ENCODE measurements at places on chromosomes 12 and 14.

DNA sequence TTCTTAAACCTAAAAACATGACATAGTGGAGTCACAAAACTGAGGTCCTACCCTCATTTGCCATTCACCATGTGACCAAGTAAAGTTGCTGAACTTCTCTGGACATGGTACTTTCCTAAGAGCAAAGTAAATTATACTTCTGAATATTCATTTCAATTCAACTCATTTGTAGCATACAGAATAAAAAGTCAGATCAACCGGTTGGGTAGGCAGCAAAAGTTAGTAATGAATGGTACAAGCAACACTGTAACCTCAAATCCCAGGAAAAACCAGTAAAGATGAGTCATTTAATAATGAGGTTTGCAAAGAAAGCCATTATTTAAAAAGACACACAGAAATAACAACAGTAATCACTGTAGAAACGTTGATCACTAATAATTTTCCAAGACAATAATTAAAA, 8.7 kb downstream of the POLE2 start:
- H3K27me3 ChIP-seq: no peaks in the 10 kb centered on the region
- no peak overlapping the region for H3K4me3 ChIP-seq
- no peak for DNase-seq
- H3K27ac ChIP-seq: no peak overlapping the region

DNA sequence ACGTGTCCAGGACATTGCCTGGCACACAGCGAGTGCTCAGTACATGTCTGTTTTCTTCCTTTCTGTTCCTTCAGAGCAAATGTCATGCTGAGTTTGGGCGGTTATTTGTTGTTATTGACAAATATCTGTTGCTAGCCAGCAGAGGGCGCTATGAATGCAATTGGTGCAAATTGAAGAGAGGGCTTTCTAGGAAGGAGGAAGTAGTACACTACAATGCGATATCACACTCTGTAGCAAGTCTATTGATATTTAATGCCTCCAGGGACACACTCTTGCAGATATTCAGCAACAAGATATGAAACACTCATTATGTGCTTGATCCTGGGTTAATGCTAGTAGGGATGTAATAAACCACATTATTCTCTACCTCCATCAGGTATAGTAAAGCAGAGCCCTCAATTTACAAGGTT, 267.3 kb upstream of the SRRM4 start:
- H3K4me1 ChIP-seq: no peaks in the 10 kb centered on the region
- DNase-seq: no peak
- no peak overlapping the region for H3K4me3 ChIP-seq
- no peaks in the 10 kb centered on the region for H3K27me3 ChIP-seq

DNA sequence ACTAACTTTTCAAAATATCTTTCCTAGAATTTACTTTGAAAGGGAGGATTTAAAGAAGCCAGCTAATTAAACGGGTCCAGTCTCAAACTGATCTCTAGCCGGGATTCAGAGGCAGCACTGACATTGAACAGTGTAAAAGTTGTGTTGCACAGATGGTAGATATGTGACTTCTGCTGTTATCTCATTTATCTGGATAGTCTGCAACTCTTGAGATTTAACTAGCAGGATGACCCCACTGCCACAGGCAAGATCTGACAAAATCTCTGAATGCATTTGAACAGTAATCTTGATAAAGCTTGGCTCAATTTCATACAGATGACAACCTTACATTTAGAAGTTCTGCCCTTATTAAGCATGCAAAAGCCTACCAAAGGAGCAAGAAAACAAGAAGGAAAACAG, 138.0 kb upstream of the CPNE8 start:
- no peaks in the 10 kb centered on the region for H3K36me3 ChIP-seq
- DNase-seq: no peak
- no peaks in the 10 kb centered on the region for H3K4me1 ChIP-seq
- H3K27ac ChIP-seq: no peak overlapping the region

- peaks cover 45% of the 10 kb centered on the region for H3K4me1 ChIP-seq
- H3K36me3 ChIP-seq: peaks cover 8% of the 10 kb centered on the region
- no peaks in the 10 kb centered on the region for H3K27me3 ChIP-seq
- peak overlapping the region; percentile 98 for H3K27ac ChIP-seq
- no peak for DNase-seq
Measured at GRCh38 chr12:42143452-42144157, 1.1 kb downstream of the GXYLT1 start.

DNA sequence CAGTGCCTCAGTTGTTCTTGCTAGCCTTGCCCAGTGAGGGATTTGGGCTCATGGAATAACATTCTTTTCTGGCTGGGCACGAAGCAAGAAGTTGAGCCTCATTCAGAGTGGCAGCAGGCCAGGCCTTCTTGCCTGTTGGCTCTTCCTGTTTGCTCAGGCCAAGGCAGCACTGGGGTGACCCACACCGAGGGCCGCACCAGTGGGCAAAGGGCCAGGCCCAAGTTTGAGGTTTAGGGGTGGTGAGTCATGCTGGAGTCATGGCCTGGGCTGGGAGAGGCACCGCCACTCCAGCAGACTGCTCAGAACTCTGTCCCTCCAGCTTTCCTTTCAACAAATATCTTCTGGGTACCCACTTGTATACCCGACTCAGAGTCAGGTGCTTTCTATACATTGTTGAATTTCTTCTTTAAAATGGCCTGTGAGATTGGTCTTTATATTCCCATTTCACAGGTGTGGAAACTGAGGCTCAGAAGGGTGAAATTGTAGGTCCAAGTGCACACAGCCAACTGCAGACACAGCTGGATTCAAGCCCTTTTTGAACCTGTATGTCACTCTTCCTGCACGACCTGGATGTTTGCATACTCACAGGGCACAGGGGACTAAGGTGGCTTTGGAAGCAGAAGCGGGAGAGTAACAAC, 279.4 kb downstream of the FOXN3 start:
- no peaks in the 10 kb centered on the region for H3K36me3 ChIP-seq
- H3K4me3 ChIP-seq: no peak overlapping the region
- H3K27me3 ChIP-seq: no peaks in the 10 kb centered on the region
- H3K4me1 ChIP-seq: no peaks in the 10 kb centered on the region

DNA sequence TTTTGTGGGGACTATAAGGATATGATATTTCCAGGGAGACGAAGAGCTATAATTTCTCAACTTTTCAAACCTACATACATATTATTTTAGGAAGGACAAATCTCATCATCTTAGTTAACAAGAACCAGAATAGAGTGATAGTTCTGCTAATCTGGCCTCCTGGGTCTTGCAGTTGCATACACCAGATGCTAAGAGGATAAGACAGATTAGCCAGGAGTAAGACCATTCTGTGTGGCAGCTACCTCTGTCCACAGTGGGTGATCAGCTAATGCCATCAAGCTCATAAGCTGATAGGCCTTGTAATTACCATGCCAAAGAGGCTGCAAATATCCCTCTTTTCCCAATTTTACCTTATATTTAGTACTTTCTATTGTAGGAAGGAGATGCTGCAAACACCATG, 776.8 kb downstream of the NRXN3 start:
- H3K27ac ChIP-seq: no peak overlapping the region
- H3K4me3 ChIP-seq: no peak overlapping the region
- no peaks in the 10 kb centered on the region for H3K4me1 ChIP-seq
- peaks cover 9% of the 10 kb centered on the region for H3K27me3 ChIP-seq
- H3K36me3 ChIP-seq: no peaks in the 10 kb centered on the region

DNA sequence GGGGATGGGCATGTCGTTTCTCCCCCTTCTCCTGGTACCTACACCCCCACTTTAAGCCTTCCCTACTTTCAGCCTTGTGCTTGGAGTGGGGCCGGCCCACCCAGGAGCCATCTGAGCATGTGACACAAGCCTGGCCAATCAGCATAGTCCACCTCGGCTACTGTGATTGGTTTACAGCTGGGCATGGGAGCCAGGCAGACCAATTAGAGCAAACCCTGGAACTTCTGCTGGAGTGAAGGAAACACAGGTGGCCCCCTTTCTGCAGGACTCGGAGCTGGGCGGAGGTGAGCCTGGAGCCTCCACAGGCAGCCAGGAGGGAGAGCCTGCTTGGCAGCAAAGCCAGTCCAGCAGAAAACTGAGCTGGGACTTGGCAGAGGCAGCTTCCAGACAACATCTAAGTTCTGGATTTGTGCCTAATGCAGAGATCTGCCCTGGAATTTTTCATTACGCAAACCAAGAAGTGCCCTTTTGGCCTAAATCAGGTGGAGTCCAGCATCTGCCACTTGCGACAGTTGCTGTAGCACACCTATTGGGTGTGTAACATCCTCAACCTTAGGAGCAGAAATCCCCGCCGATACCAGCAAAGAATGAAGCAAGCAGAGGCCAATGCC, 59.5 kb downstream of the SCARB1 start:
- DNase-seq: no peak
- no peaks in the 10 kb centered on the region for H3K4me1 ChIP-seq
- H3K36me3 ChIP-seq: peaks cover 3% of the 10 kb centered on the region

DNA sequence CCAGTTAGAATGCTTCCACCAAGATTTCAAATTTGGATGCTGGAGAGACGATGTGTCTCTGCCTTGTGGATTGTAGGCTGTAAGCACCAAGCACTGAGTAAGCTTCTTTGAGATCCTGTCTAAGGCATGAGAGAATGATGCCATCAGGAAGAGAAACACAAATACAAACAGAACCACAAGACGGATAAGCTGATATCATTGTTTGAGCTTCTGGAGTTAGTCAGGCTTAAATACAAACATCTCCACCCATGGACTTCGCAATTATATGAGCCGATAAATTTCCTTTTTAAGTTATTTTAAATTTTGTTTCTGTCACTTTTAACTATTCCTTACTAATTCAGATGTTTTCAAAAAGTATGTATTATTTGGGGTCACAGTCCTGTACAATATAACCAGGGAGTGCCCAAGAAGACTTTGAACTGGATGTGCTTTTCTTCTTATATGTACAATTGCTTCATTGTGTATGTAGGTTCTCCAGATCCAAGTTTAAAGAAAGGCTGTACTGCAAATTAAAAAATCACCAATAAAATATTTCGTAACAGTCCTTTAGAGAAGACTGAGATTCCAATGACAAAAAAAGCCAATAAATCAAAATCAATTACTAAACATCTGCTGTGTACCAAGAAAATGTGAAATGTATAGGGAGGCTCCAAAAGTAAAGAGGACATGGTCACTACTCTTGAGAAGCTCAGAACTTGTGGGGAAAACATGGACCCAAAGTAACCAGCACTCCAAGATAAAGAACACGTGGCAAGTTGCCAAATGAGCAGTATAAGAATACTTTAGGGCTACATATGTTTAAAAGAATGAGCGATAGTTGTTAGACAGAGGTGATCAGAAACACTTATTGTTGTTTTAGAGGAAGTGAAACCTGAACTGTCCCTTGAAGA, 274.1 kb downstream of the ADAMTS20 start:
- no peaks in the 10 kb centered on the region for H3K36me3 ChIP-seq
- H3K4me3 ChIP-seq: no peak overlapping the region
- no peak overlapping the region for H3K27ac ChIP-seq
- no peaks in the 10 kb centered on the region for H3K27me3 ChIP-seq
- H3K4me1 ChIP-seq: no peaks in the 10 kb centered on the region
- no peak for DNase-seq

DNA sequence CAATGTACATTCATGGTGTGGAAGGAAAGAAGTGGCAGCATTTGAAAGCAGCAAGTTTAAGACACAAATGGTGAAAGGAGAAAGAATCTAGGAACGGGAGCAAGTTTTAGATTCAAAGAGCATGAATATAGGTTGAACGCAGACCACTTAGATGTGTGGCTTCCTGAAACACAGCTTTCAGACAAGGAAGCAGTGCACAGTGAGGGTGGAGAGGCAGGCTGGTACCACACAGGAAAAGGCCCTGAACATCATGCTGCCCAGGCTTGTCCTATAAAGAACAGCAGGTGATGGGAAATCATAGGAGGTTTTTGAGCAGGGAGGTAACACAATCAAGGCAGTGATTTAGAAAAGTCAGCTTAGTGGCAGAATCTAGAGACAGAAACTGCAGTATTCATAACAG, 35.6 kb downstream of the GNS start:
- H3K27me3 ChIP-seq: no peaks in the 10 kb centered on the region
- peaks cover 25% of the 10 kb centered on the region for H3K36me3 ChIP-seq
- peak overlapping the region; percentile 12 for H3K27ac ChIP-seq
- peaks cover 8% of the 10 kb centered on the region for H3K4me1 ChIP-seq
- no peak for DNase-seq

DNA sequence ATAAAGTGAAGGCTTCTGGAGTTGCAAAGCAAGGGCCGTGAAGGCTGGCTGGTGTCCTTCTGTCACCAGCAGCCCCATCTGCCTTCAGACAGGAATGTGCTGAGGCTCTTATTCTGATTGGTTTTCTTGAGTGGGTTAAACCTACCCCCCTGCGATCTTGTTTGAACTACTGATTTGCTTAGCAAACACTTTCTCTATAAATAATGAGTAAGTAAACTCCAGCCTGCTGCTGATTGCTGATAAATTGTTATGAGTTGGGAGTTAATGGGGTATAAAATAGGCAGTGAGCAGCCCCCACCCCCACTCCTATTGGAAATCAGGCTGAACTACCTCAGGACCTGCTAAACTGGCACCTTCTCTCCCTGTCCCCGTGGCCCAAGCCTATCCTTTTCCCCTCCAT, 146.1 kb upstream of the NOS1 start:
- H3K36me3 ChIP-seq: peaks cover 2% of the 10 kb centered on the region
- H3K27me3 ChIP-seq: peaks cover 10% of the 10 kb centered on the region
- H3K4me1 ChIP-seq: no peaks in the 10 kb centered on the region
- H3K27ac ChIP-seq: no peak overlapping the region
- no peak for DNase-seq

GRCh38 chr12:20220339-20220738, 148.0 kb upstream of the PDE3A start:
- H3K36me3 ChIP-seq: no peaks in the 10 kb centered on the region
- DNase-seq: no peak
- no peaks in the 10 kb centered on the region for H3K27me3 ChIP-seq

GRCh38 chr14:102238766-102239165, 66.2 kb downstream of the MOK start:
- no peak overlapping the region for H3K4me3 ChIP-seq
- H3K4me1 ChIP-seq: no peaks in the 10 kb centered on the region
- no peak overlapping the region for H3K27ac ChIP-seq
- H3K36me3 ChIP-seq: no peaks in the 10 kb centered on the region

GRCh38 chr14:100688598-100689461, 37.9 kb upstream of the DLK1 start:
- peaks cover under 1% of the 10 kb centered on the region for H3K36me3 ChIP-seq
- no peak for DNase-seq
- no peaks in the 10 kb centered on the region for H3K4me1 ChIP-seq
- no peak overlapping the region for H3K4me3 ChIP-seq
- peaks cover 37% of the 10 kb centered on the region for H3K27me3 ChIP-seq

All from central memory CD8-positive, alpha-beta T cell (primary cell).